ENCODE measurements at places on chromosomes 12 and 14.

- DNase-seq = no peak
Observed at GRCh38 chr14:85142982-85143381, 387.0 kb upstream of the FLRT2 start.

DNA sequence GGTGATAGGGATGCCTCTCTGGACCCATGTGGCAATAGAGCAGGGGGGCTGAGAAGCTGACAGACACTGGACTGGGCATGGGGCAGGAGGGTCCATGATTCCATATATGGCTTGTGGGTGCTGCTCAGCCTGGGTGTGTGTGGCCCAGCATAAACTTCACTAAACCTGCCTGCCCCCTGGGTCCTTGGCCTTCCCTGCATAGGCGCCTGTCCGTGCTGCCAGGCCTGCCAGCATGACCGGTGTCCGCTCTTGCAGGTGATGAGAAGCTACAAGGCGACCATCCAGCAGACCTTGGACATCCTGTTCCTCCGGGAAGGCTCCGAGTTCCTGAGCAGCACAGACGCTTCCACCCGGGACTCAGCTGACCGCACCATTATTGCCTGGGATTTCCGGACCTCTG, 61.6 kb downstream of the BEGAIN start:
- no peak for DNase-seq

- peak; percentile 26 for DNase-seq
Observed at GRCh38 chr12:1859643-1860042, 39.3 kb downstream of the LRTM2 start.

DNA sequence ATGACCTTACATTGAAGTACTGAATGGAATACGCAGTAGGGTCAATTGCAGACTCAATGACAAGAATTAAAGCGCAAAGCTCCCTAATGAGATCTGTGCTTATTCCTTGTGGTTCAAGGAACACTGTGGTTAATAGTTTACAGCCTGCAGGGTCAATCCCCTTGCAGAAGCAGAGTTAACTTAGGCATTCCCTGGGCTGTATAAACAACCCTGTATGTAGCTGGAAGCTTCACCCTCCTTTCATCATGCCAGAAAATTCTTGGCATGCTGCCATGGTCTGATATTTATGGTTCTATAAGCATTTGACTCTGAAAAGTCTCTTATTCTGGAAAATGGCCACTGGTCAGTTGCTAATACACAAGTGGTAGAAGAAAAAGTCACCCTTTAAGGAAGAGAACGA, 227.7 kb downstream of the NOVA1 start:
- no peak for DNase-seq

GRCh38 chr12:13425766-13426165, 229.2 kb downstream of the EMP1 start:
- DNase-seq = no peak

GRCh38 chr12:80837342-80837978, 100.3 kb downstream of the LIN7A start:
- DNase-seq = peak; percentile 25

GRCh38 chr14:35985474-35986218, 159.5 kb downstream of the BRMS1L start:
- no peak for DNase-seq

GRCh38 chr12:13126494-13126893, 23.0 kb upstream of the GSG1 start:
- no peak for DNase-seq

GRCh38 chr12:9757433-9758025, 3.2 kb downstream of the CD69 start:
- no peak for DNase-seq

GRCh38 chr14:52706286-52706685, 714 bp upstream of the PSMC6 start:
- no peak for DNase-seq

- no peak for DNase-seq
Observed at GRCh38 chr12:53623548-53624385, 2.4 kb downstream of the ATF7 start.

DNA sequence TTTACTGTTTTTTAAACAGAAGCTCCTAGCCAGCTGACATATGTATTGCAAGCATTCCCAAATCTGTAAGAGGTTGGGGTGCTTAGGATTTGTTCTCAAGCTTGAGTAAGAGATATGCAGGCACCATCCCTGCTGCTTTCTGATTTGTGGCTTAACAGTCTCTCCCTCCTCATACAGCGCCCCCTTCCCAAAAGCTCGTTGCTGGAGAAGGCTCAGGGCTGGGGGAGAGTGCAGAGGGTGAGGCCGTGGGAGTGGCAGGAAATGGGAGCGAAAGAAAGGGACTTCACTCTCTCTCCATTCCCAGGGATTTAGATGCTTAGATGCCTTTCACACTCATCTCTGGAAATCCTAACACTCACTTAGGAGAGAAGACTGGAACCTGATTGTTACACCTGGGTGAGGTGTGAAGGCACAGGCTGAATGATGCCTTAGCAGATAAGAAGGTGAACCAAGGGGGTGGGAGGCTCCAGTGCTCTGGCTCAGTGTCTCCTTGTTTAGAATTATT, 172.0 kb downstream of the C12orf75 start:
- DNase-seq = no peak

Data from amniotic stem cell (primary cell).